ENCODE measurements at places on chromosomes 2 and 18.
A peak's percentile ranks its signal among the peaks of the same experiment; 100 is the strongest.

- DNase-seq = peak; percentile 60
Measured at GRCh38 chr2:121748202-121748601, 7.2 kb upstream of the TSN start.

DNA sequence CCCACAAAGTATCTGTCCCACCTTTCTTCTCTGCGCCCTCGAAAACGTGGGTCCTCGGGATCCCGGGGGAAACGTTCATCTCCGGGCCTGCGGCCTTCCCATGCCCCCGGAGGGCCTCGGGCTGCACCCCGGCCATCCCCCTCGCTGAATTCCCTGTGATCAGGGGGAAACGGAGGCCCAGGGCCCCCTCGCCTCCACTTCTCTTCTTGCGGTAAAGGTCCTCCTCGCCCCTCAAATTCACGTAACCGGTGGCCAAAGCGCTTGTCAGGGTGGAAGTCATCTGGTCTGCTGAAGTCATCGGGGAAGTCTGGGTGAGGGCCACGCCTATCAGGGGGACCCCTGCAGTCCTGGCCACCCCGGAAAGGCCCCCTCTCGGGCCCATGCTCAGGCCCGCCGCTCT, 12.3 kb downstream of the SFT2D3 start:
- no peak for DNase-seq

DNA sequence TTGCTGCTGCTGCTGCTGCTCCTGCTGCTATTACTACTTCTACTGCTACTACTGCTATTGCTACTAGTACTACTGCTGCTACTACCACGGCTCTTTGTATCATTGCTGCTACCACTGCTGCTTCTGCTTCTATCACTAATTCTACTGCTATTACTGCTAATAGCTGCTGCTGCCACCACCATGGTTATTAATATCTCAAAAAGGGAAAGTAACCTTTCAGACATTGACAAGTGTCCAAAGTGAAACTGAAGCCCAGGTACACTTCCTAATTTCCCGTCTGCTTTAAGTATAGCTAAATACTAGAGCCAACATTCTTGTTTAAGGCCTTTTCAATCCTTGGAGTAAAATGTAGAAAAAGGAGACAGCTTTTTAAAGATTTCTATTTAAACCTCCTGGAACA, 45.4 kb upstream of the EHBP1 start:
- no peak for DNase-seq

DNA sequence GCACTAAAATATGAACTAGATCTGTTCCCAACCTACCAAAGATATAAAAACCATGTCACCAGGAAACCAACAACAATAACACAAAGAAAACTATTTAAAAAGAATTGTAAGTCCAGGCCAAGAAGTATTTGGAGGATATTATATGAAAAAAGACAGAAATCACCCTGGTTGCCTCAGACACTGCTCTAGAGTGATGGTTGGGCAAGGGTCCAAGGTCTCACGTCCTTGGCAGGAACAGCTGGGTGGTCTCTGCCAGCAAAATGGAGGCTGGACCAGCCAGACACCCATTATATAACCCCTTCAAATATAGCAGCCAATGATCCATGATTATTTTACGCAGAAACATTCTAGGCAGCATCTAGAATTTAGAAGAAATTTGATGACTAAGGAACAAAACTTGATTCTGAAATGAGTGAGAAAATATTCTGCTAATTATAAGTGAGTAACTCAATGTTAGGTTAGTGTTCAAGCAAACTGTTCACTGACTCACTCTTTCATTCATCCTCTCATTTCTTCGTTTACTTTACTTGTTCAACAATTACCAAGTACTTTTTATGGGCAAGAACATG, 35.4 kb downstream of the MRPL35 start:
- no peak for DNase-seq

GRCh38 chr18:63736876-63737275, 34.1 kb downstream of the SERPINB11 start:
- no peak for DNase-seq

- no peak for DNase-seq
Measured at GRCh38 chr2:28172114-28172898, 220.4 kb upstream of the FOSL2 start.

DNA sequence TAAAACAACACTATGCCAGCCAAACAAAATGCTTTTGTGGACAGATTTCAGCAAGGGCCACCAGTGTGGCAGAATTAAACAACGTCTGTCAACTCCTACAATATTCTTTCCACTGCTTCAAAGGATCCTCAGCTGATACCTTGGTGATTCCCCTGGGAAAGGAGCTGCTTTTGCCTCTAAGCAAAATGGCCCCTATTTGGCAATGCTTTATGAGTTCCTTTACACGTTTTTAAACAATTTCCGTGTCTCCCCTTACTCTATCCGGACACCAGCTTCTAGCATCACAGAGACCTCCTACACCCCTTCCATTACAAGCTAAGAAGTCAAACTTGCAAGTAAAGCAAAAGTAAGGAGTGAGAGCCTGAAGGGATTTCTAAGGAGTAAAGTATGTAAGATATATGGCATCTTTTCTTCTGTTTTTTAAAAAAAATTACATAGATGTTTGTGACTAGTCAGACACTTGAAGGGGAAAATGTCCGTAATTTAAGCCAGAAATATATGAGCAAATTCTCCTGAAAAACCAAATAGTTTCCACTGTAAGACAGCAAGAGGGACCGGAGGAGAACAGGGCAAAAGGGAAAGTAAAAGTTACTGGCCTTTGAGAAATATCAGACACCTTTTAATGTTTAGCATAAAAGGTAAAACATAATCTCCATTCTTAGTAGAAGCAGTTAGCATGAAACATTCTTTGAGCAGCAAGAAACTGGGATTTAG, 1.9 kb downstream of the SOS1 start:
- DNase-seq = peak; percentile 41

- DNase-seq = no peak
Measured at GRCh38 chr2:61857224-61857623, 3.4 kb upstream of the FAM161A start.

GRCh38 chr2:27152796-27153464, 4.1 kb downstream of the TCF23 start:
- no peak for DNase-seq

DNA sequence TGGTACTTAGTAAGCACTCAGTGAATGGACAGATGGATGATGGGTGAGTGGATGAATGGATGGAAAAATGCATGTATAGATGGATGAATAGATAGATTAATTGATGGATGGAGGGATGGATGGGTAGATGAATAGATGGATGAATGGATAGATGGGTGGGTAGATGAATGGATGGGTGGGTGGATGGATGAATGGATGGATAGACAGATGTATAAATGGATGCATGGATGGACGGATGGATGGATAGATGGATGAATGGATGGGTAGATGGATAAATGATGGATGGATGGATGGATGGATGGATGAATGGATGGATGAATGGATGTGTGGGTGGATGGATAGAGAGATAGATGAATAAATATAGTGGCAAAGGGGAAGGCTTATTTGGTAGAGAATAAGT, 83.6 kb downstream of the ACOXL start:
- DNase-seq = no peak

GRCh38 chr18:76494231-76495005, 624 bp downstream of the ZNF516 start:
- peak; percentile 42 for DNase-seq

DNA sequence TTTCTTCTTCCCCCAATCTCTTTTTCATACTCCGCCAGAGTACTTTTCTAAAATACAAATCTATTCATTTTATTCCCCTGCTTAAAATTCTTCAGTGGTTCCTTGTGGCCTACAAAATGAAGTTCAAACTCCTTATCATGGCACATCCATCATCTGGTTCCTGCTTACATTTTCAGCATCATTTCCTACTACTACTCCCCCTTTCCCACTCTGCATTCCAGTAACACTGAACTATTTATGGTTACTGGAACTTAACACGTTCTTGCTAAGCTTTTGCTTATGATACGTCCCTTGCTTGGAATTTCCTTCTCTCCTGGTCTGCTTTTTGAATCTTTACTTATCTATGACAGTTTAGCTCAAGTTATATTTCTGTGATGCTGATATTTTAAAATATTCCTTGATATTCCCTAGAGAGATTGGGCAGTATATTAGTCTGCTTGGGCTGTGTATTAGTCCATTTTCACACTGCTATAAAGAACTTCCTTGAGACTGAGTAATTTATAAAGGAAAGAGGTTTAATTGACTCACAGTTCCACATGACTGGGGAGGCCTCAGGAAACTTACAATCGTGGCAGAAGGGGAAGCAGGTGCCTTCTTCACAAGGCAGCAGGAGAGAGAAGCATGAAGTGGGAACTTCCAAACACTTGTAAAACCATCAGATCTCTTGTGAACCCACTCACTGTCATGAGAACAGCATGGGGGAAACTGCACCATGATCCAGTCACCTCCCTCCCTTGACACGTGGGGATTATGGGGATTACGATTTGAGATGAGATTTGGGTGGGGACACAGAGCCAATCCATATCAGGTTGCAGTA, 53.2 kb downstream of the BMPR2 start:
- peak; percentile 95 for DNase-seq

- DNase-seq = no peak
Measured at GRCh38 chr2:100052650-100053049, 89.7 kb downstream of the AFF3 start.

DNA sequence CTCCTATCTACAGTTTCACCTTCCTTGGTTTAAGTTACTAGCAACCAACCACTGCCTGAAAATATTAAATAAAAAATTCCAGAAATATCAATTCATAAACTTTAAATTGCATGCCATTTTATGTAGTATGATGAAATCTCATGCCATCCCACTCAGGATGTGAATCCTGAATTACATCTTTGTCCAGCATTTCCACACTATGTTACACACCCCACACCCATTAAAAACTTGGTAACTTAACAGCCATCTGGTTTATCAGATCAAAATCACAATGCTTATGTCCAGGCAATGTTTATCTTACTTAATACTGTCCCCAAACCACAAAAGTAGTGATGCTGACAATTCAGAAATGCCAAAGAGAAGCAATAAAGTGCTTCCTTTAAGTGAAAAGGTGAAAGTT, 21.6 kb downstream of the CUL3 start:
- no peak for DNase-seq

DNA sequence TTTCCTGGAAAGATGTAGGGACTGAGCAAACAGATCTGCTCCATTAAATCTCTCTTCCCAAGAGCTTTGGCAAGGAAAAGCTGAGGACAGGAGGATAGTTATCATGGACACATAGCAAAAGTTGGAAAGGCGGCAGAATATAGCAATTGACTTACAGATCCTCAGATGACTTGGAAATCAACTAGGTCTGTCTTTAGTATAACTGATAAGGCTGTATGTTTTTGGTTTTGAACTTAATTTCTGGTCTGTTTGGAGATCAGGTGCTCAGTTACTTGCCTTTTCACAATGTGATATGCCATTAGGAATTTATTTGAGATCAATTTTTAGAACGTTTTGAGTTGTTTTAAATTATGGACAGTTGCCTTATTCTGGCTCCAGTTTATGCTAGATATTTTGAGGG, 8.0 kb downstream of the RSAD2 start:
- DNase-seq = no peak

- DNase-seq = no peak
Measured at GRCh38 chr2:877747-878146, 72.9 kb upstream of the SNTG2 start.

- peak; percentile 69 for DNase-seq
Measured at GRCh38 chr2:196719110-196719872, 79.8 kb downstream of the CCDC150 start.

GRCh38 chr2:142778289-142778688, 99.2 kb upstream of the KYNU start:
- DNase-seq = no peak

GRCh38 chr2:238240757-238241711, 1.2 kb upstream of the HES6 start:
- no peak for DNase-seq

DNA sequence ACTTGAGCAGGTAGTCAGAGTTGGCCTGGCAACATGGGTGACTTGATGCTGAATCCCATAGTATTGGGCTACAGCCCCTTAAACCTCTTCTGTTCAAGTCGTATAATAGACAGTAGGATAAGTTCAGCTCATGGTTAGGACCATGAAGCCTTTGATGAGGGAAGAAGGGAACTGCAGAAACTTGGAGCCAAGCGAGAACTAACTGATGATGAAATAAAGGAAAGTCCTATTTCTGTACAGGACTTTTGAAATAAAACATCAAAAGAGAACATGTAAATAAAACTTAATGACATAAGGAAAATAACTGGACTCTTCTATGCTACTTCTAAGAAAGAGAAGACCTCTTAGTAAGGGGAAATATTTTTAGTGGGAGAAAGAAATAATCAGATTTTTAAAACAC, 51.2 kb upstream of the UGP2 start:
- peak; percentile 37 for DNase-seq

DNA sequence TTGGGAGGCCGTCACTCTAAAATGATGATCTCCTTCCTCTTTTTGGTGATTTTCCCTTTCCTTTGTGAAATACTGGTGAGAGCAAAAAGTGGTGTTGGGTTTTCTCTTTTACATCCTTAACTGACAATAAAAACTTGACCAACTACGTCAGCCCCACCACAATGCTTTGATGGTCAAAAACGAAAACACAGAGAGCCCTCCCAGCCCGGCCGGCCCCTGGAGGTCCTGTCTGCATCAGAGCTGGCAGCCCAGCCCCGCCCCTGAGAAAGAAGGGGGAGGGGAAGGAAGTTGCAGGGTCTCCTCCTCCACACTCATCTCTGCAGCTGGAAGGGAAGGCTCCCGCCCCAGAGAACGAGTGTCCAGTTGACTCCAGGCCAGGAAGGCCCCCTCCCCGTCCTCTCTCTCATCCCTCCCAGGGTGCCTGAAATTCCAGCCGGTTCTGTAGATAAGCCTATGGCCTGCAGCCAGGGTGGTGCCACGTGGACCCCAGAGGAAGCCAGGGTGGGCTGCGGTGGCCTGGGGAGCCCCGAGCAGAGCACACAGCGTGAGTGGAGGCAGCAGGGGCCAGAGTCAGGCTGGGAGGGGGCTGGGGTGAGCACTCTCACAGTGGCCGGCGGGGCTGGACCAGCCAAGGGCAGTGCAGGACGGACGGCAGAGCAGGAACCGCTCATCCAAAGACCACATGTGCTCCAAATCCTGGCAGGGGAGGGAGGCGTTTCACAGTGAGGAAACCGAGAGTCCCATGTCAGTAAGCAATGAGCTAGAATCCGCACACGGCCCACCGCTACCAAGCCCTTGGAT, 19.8 kb downstream of the BIN1 start:
- peak; percentile 93 for DNase-seq

- DNase-seq = no peak
Measured at GRCh38 chr2:86686905-86687304, 33.2 kb upstream of the RMND5A start.

GRCh38 chr2:173749315-173749714, 215.9 kb downstream of the SP3 start:
- peak; percentile 65 for DNase-seq

DNA sequence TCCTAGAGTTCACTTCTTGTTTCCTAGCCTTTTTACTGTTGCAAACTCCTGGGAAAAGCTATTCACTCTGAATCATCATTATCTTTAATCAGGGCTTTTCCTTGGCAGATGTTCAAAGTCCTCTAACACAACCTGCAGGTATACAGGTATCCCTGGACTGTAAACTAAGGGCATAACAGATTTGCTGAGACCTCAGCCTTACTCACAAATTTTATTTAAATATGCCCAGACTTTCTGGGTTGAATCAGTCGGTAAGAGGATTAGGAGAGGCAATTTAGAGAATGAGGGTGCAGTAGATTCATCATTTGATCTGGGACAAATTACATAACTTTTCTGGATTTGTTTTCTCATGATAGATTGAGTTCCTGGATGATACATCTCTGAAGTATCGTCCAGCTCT, 217.8 kb upstream of the STON1 start:
- DNase-seq = no peak
